GDM1 (cell line): ENCODE measurements at places on chromosomes 6 and 20.
A peak's percentile ranks its signal among the peaks of the same experiment; 100 is the strongest.

DNA sequence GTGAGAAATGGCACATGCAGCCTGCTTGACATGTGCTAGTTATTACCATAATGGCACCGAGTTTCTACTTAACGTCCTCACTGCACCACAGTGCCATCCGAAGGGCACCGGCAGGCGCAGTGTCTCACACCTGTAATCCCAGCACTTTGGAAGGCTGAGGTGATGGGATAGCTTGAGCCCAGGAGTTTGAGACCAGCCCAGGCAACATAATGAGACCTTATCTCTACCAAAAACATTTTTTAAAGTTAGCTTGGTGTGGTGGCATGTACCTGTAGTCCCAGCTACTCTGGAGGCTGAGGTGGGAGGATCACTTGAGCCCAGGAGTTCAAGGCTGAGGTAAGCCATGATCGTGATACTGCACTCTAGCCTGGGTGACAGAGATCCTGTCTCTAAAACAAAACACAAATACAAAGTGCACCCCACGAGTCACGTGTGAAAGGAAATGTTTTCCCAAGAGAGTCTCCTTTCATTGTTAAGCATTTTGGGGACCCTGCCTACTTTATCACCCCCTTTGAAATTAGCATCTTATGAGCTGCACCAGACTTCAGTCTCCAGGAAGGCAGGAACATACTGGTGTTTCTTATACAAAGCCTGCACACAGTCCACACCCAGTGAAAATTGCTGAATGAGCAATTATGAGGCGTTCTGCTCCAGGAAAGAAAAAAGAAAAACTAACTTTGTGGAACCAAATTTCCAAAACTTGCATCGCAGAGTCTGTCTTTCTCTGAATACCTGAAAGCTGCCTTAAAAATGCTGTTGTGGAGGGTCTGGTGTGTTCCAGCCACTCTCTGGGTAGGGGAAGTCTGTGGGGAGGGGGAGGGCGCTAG, 47.1 kb upstream of the FOXQ1 start:
- no peak for DNase-seq

DNA sequence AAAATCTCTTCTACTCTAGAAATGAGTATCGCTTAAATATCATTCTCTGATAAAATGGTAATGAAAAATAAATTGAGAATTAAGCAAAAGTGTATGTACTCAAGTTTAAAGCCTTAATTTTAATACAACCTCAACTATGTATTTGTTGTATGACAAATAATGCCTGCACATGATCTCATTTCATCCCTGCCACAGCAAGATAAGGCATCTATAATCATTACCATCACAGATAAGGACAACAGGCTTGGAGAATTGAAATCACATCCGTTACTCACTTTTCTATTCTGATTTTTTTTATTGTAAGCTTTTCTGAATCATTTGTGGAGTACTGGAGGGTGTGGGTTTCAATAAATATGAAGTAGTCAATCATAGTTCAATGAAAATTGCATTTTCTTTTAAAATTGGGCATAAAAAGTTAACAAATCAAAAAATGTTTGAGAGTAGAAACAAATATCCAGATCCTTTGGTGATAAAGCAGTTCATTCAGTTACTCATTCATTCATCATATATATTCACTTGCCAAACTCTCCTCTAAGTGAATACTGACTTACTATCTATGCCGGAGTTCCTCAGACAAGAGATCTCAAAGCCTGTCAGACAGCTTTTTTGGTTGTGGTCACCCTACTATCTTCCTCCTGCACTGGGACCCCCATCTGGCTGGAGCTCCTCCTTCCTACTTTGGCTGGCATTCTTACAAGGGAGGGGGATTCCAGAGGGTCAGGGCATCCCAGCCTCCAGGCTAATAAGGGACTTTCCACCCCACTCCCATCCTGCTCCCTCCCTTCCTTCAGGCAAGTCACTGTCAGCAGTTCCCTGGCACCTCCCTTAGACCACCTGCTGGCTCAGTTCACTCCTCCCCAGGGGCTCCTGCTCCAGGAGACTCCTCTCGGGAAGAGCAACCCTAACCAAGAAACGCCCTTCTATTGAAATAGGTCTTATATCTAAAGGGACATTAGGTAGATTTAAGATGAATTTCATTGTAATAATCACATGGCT, 118.6 kb downstream of the OGFRL1 start:
- no peak for DNase-seq

DNA sequence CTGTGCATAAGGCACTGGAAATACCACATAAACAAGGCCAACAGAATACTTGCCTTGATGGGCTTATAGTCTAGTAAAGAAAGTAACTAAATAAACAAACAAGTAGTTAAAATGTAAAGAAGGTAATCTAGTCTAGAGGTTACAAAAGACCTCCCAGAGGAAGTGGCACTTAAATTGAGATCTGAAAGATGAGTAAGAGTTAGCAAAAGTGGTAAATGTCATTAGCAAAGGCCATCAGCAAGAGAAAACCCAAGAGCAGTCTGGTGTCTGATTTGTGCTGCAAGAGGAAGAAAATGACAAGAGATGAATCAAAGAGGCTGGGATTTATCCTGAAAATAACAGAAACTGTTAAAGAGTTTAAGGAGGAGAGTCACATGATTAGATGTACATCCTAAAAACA, 96.6 kb upstream of the SMLR1 start:
- DNase-seq: no peak

GRCh38 chr6:168452685-168453377, 11.8 kb downstream of the SMOC2 start:
- no peak for DNase-seq

- no peak for DNase-seq
Observed at GRCh38 chr6:1103945-1104623, 207.8 kb upstream of the FOXQ1 start.

GRCh38 chr6:125802943-125803377, 12.2 kb downstream of the NCOA7 start:
- DNase-seq: no peak

GRCh38 chr20:17747431-17747846, 47.7 kb downstream of the BANF2 start:
- DNase-seq: no peak

DNA sequence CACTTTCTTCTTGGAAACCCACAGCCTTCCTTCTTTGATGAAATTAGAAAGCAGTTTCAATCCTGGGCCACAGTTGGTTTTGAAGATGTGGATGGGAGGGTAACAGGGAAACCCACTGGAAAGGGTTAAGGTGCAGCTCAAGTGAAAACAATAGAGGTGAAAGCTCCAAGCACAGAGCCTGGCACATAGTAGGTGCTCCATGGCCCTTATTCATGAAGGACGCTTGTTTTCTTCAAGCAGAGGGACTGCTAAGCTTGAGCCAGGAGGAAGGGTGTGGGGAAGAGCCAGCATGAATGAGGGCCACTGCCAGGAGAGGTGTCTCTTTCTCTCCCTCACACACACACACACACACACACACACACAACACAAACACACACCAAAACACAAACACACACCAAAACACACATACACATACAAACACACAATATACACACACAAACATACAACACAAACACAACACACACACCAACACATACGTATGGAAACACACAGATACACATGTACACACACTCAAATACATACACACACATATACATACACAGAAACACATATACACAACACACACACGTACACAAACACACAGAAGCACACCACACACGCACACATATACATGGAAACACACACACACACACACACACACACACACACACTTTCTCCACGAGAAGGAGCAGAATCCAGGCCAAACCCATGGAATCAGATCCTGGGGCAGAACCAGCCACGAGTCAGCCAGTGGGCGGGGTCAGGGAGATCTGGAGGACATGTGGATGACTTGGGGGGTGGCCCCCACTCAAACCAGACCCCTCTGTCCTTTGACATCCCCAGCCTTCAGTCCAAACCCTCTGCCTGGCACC, 23.7 kb upstream of the RBPJL start:
- DNase-seq: no peak

DNA sequence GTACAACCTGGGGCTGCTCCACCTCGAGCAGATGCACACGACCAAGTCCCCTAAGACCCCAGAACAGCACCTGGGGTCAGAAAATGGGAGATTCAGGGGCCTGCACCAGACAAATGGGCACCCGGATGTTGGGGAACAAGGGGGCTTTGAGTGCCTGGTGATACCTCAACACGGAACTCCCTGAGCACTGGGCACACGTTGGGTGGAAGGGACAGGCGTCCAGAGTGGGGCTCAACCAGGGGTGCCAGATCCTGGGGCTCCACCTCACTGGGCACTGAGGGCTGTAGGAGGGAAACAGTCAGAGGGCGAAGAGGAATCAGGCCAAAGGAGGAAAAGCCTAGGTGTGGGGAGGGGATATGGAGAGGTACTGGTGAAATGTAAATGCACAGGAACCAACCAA, 33.5 kb upstream of the SPAG4 start:
- DNase-seq: no peak

- no peak for DNase-seq
Observed at GRCh38 chr6:154471609-154472362, 38.7 kb downstream of the CNKSR3 start.

DNA sequence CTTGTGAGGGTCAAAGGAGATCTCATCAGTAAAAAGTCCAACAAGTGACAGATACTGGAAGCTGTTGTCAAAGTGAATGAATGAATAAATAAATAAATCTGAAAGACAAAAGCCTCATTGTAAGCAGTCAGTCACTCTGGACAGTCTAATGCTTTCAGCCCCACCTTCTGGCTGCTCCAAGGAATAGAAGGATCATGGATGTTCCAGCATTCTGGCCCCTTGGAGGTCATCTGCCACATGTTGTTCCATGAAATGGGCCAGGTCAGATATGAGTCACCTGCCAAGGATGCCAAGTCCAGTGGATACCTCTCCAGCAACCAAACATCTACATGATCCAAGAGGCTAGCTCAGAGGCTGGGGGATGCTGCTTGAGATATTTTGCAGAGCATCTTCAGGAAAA, 185.6 kb downstream of the BMP7 start:
- DNase-seq: no peak

DNA sequence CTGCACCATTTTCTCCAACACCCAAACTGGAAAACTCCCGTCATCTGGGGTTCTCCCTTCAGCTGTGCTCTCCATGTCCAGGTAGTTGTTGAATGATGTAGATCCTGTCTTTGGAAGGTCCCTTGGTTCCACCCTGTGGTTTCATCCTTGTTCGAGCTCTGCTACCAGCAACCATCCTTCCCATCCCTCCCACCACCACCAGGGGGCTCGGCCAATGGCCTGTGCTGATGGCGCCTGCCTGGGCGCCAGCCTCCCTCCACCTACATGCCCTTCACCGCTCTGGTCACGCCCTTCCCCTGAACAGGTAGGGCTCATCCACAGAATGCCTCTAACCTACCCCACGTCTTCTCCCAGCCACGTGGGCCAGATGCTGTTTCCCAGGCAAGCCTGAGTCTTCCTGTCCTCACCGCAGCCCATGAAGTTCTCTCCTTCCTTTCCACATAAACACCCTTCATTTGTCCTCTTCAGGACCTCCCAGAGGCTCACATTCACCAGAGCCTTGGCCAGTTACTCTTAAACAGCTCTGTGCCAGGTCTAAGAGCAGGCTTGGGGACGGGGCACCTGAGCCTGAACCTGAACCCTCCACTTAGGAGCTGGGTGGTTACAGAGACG, 75.1 kb upstream of the DUSP22 start:
- no peak for DNase-seq

DNA sequence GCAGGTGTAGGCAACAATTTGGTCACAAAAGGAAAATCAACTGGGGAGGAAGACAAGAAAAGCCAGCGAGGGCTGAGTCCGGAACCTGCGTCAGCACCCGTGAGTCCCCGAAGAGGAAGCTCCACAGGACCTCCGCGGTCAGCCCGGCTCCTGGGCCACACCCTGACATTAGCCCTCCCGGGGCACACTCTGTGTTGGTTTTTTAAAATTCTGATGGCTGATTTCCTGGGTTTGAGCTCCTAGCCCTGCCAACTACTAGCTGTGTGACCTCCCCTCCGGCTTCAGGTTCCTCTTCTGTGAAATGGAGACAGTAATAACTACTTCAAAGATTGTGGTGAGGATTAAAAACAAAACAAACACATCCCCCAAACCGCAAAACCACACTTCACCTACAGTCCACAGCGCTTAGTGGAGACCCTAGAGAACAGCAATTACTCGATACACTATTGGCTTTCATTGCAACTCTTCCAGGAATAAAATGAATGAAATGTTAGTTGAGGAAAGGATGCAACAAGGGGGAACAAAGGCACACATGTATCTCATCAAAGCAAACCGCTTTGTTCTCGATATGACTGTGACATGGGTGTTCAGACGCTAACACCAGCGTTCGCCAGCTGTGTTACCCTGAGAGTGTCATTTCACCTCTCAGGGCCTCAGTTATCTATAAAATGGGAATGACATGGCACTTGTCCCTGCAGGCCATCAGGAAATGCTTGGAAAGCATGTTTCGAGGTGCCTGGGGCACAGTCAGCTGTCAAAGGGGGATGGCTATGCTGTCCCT, 985 bp downstream of the ZBP1 start:
- peak; percentile 27 for DNase-seq
